ENCODE measurements at places on chromosomes 7 and 10. TPM values are rescaled to one million over a fixed set of nuclear protein-coding genes. Genes with fewer than 3 reads are reported as not detected.

DNA sequence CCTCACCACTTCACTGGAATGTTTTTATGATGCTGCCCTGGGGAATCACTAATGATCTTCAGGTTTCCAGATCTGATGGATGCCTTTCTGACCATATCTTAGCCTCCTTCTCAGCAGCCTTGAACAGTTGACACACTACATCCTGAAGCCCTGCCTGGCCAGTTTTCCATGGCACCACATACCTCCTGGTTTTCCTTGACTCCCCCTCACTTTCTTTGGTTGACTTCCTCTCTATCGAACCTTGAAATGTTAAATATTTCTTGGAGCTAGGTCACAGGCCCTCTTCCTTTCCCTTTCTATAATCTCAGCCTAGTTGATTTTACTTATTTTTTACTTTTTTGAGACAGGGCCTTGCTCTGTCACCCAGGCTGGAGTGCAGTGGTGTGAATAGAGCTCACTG, 108.8 kb upstream of the CDK1 start:
- no peak overlapping the region for H3K27ac ChIP-seq

SLC39A12 gene
- total RNA-seq: not detected

GRCh38 chr7:129013048-129013724, 41.7 kb downstream of the TNPO3 start:
- H3K4me3 ChIP-seq: no peak overlapping the region
- no peak overlapping the region for H3K27ac ChIP-seq
- peaks cover 56% of the 10 kb centered on the region for H3K36me3 ChIP-seq
- peaks cover 26% of the 10 kb centered on the region for H3K4me1 ChIP-seq

DNA sequence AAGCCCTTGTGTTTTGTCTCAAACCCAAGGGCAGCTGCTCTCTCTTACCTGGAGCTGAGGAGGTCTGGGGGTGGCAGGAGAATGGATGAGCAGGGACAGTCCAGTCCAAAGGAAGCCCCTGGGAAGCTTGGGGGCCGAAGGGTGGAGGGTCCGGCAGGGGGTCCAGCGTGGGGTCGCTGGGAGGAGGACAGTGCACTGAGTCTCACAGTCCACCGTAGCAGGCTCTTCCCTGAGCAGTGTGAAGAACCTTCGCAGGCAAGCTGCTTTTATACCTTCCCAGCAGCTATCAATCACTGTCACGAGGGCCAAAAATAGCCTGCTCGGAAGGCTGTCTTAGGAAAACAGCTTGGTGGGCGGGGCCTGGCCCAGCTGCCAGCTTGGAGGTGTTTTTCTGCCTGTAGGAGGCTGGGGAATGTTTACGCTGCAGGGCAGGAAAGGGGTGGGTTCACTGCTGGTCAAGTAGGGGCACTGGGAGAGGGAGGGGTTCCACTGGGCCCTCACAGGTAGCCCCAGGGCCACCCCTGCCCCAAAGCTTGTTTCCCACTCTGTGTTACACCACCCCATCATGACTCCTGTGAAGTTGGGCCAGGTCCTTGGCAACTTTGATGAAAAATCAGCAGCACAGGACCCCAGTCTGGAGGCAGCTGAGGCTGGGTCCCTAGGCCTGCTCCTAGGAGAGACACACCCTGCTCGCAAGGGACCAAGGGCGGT, at the start of gene DEPP1:
Gene DEPP1 (minus strand): TSS at position 240 of the 711 bp plus-strand sequence. CDS start 779 bp downstream, outside the sequence.
- H3K27me3 ChIP-seq: no peaks in the 10 kb centered on the region
- H3K4me1 ChIP-seq: peaks cover 24% of the 10 kb centered on the region
- H3K27ac ChIP-seq: no peak within 1 kb of the TSS
- peak within 1 kb of the TSS; percentile 5 for H3K4me3 ChIP-seq

DNA sequence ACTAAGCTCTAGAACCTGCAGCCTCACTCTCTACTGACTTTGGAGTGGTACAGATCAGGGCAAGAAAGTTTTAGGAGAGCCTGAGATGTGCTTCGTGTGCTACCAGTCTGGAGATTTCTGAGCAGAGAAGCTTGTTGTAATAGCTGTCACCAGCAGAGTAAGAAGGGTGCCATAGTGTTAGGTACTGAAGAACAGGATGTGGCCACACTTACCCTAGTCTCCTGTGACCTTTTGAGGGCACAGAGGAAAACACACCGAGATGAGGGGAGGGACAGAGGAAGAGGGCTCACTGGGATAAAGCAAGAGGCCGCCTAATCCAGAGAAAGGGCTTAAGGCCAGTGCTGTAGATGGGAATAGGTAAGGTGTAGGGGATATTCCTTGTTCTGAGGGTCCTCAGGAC, 146.2 kb upstream of the MTPN start:
- no peaks in the 10 kb centered on the region for H3K4me1 ChIP-seq
- no peak for DNase-seq
- H3K27ac ChIP-seq: no peak overlapping the region
- H3K4me3 ChIP-seq: no peak overlapping the region
- H3K36me3 ChIP-seq: no peaks in the 10 kb centered on the region

DNA sequence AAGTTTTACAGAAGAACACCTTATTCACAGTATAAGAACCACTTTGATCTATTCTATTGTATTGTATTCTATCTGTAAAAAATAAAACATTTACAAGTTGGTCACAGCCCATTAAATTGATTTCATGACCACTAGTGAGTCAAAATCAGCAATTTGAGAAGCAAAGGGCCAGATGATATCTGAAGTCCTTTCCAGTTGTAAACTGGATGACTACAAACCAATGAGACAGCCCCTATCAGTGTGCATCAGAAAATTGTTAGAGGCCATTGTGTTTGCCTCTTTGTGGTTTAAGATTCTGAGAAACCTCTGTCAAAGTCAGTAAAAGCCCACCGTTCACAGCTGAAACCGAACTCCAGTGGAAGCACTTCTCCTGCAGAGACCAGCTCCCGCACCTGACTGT, 54.8 kb downstream of the TBXAS1 start:
- no peak for DNase-seq
- H3K36me3 ChIP-seq: peaks cover 18% of the 10 kb centered on the region
- no peak overlapping the region for H3K27ac ChIP-seq
- no peaks in the 10 kb centered on the region for H3K27me3 ChIP-seq

GIMAP1 gene
- total RNA-seq: 18.8 TPM

GRCh38 chr7:34900891-34901513, 136.3 kb downstream of the DPY19L1 start:
- H3K4me3 ChIP-seq: no peak overlapping the region
- H3K27me3 ChIP-seq: peaks cover 9% of the 10 kb centered on the region
- H3K36me3 ChIP-seq: no peaks in the 10 kb centered on the region
- H3K4me1 ChIP-seq: no peaks in the 10 kb centered on the region
- no peak for DNase-seq

WEE2 gene
- not detected for total RNA-seq

TRIM74 gene
- 2.5 TPM for total RNA-seq

- H3K36me3 ChIP-seq: no peaks in the 10 kb centered on the region
- no peak overlapping the region for H3K27ac ChIP-seq
- H3K4me1 ChIP-seq: no peaks in the 10 kb centered on the region
- H3K4me3 ChIP-seq: no peak overlapping the region
- peaks cover 15% of the 10 kb centered on the region for H3K27me3 ChIP-seq
- DNase-seq: no peak
These were observed 41.3 kb downstream of the CELF2 start for GRCh38 chr10:11058965-11059364.

Data from activated CD4-positive, alpha-beta memory T cell treated with anti-CD3 and anti-CD28 coated beads, Interleukin-2, amount 10 ng/mL, durations not matched to agents 7 days and 5 days (primary cell).